A673 (cell line): ENCODE measurements at places on chromosomes 5 and 9.

GRCh38 chr9:110191615-110192014 is 16.3 kb downstream of the C9orf152 start:
- no peak for DNase-seq

DNA sequence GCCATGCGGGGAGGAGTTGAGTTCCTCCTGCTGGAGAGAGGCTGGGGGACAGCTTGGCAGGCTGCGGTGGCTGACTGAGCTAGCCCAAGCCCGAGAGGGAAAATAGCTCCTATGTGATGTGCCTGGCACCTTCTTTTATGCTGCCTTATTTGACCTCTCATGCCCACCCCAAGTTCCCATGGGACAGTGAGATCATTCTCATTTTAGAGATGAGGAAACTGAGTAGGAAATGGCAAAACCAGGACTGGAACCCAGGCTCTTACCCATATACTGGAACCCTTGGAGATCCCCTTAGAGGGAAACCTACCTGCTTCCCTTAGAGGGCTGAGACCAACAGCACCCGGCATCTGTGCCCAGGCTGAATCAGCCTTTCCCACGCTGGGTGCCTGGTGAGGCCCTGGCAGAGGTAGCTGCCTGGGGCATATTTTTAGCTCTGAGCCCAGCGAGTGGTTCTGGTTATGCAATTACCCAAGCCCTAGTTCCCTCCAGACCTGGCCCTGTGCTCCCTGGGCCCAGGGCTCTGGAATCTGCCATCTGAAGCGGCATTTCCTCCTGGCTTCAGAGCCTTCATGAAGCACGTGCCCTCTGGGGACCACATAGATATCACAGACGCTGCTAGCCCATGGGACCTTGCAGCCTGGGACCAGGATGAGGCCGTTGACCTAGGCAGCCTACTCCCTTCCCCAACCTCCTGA is 23.6 kb downstream of the COL27A1 start:
- no peak for DNase-seq

DNA sequence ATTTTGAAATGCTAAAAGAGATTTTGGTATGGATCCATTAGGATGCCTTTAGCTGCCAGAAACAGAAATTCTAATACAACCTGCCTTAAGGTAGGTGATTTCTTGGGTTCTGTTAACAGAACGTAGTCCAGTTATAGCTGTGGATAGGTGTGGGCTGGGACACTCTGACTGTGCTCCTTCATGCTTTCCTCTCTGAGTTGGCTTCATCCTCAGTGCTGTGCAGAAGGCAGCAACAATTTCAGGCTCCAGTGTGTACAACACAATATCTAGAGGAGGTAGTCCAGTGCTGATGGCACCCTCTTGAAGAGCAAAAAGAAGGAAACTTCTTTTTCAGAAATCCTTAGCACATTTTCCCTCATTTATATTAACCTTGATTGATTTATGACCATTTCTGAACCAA is 34.4 kb downstream of the NNT start:
- DNase-seq, result no peak

DNA sequence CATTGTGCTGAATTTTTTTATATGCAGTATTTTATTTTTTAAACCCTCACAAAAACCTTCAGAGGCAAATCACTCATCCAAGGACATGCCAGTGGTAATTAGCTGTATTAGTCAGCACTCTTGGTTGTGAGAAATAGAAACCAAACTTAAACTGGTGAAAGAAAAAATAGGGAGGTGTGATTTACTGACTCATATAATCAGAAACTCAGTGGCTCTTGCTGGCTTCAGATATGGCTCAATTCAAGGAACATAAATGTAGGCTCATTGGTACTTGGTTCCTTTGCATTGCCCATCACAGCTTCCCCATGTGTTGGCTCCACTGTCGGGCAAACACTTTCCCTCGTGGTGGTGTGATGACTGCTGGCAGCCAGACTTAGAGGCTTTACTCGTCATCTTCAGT is 497.2 kb downstream of the MAT2B start:
- no peak for DNase-seq

GRCh38 chr5:62828742-62829603 is 250.4 kb downstream of the LRRC70 start:
- no peak for DNase-seq

GRCh38 chr9:126459126-126459525 is 132.5 kb downstream of the MVB12B start:
- DNase-seq, result no peak

DNA sequence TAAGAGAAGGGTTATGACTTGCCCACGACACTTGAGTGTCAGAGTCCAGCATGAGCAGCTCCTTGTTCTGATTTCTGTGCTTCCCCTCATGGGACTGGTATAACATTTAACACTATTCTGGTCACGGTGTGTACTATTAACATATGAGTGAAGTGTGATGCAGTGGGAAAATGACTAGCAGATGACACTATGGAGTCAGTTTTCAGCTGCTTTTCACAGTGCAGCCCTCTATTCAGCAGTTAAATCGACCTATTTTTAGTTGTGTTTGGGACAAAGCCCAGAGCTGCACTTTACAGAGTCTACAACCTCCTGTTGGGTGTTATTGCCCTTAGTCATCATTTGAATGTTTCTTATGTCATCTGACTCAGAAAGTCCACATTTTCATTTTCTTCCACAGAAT is 59.1 kb downstream of the CHSY3 start:
- no peak for DNase-seq

DNA sequence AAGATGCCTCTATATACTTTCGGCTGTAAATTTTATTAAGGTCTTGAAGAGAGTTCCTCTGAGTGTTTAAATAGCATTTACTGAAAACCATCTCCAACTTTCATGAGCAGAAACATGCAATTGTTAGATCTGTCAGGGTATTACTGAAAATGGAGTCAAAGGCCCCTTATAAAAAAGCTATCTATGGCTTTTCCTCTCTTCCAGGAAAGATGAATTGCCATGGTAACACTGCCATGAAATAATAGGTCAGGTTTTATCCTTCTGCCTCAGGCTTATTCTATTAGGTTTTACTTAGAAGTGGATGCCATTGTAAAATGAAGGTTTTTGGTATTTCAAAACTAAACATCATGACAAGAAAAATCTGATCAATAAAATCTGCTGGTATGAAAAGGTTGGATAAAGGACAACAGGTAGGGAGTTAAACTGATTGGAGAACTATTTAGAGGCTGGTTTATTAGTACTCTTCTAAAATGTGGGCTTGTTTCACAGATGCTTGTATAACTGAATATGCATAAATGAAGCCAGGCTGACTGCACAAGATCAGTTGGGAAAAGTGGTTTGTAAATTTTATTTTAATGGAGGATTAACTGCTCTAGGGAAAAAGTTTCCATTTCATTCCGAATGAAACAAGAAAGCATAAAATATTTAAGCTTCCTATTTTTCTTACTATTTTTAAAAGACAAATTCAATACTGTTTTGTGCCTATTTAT is 135.5 kb downstream of the RAB3C start:
- DNase-seq, result no peak

GRCh38 chr5:79743846-79744605 is 54.4 kb downstream of the CMYA5 start:
- no peak for DNase-seq
